Coronary artery (tissue), 2 donors: ENCODE measurements at places on chromosomes 1 and 21.

DNA sequence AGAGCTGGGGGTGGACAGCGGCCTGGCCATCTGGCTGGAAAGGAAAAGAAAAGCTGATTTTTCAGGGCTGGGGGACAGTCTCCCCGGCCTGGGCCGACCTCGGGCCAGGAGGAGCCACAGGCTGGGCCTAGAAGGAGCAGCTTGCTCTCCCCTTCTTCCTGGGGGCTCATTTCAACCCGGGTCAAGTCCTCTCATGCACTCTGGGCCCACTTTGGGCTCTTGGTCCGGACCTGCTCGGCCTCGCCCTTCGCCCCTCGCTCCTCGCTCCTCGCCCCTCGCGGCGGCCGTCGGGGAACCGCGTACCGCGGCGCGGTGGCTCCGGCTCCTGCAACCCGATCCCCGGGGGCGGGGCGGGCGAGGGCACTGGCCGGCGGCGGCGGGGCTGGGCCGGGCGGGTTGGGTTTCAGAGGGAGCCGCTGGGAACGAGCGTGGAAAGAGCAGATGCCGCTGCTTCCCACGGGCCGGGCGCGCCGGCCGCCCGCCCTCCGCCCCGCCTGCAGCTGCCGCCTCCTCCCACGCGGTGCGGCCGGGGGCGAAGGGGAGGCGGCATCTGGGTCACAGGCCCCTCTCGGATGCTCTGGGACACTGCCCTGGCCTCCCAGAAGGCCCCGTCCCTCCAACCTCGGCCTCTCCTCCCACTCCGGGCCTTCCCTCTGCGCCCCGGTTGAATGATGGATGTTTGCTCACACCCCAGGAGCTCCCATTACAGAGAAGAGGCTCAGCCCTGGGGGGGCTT is 6.6 kb downstream of the HEYL start:
- peak; percentile 91 for DNase-seq

DNA sequence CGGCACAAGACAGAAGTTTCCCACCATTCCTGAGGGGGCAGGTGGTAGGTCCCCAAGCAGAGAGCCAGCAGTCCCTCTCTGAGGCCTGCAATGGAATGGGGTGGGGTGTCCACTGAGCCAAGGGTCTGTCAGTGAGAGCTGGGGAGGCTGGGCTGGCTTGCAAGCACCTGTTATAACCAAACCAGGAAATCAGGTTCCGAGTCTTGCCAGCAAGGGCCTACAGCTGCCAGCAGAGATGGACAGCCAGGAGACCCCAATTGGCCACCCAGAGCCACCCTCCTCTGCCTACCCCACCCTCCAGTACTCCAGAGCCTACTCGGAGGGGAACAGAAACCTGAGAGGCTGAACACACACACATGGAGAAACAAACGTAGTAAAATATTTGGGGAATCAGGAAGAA is 32.2 kb downstream of the PSEN2 start:
- no peak for DNase-seq

- DNase-seq = no peak
Observed at GRCh38 chr1:230250666-230251065, 175.5 kb downstream of the PGBD5 start.

DNA sequence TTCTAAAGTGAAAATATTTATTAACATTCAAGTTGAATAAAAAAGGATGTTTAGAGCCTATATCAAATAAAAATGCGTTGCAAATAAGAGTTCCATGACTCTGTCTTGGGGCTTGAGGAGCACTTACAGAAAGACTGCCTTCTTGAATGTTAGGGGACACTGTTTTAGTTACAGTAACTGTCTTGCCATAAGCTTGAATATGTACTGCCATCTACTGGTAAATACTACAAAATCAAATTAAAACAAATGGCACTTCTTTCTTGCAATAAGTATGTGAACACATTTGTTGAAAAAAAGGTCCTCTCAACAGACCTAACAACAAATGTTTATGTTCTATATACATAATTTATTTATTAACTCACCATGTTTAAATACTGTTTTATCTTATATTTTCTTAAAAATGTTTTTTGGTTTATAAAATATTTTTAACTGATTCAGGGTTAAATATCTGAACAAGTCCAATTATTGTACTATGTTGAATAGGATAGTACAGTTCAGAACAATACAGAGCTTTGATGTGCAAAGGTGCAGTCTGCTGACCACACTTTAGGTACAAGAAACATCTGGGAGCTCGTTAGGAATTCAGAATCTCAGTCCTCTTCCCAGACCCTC is 199.5 kb downstream of the LRRIQ3 start:
- no peak for DNase-seq

DNA sequence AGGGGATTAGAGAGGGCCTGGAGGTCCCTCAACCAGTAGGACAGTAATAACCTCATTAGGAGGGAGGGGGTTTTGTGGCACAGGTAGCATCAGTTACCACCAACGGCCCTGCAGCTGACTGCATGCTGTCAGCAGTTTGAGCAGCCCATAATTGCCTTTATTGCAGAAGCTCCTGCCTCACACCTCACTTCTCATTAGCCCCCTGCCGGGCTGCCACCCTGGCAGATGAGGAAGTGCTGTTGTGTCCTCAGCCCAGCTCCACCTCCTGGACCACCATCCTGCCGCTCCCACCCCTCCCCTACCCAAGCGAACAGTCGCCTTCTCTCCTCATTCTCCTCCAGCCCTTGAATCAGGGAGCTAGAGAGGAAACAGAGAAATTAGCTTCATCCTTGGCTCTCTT is 237.4 kb downstream of the LMX1A start:
- DNase-seq = no peak

DNA sequence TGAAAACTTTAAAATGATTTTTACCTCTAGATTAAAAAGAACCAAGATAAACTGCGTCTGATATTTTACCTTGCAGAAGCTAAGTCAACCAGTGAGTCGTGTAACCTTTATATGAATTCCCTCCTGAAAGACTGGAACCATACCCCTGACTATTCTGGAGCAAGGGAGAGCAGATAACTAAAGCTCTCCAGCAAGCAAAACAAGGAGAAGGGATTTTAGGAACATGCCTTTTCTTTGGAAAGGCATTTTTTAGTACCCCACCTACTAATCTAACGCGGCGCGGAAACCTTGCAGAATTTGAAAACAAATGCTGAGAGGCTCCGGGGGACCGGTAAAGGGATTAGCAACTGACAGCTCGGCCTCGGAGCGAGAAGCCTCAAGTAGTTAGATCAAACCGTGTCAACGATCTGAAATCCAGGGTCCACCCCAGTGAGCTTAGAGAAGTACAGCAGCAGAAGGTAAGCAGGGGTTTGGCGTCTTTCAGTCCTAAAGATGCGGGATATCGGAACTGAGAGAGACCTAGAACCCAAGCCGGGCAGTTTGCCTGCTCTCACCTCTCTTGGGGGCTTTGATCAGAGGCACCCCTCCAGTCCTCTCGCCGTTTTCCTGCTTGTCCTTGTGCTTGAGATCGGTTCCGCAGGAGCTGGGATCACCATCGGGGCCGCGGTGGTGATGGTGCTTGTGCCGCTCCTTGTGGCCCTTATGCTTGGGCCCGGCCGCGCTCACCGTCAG is 954 bp downstream of the RSBN1 start:
- DNase-seq = no peak

GRCh38 chr1:96945509-96946084 is 224.0 kb downstream of the PTBP2 start:
- DNase-seq = no peak

DNA sequence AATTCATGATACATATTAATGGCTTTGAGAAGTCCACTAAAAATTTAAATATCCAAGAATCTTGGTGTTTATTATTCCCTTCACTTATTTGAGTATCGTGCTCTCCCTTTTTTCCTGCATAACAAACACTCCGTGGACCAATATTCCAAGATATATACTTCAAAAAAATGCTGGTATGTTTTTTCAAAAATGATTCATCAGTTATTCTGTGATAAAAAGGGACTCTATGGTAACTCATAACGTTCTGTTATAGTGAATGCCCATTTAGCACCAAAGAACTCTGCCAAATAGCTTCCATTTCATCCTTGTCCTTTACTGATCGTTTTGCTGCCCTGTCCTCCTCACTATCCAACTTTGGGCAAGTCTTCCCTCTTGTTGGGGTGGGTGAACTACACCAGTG is 12.9 kb downstream of the GIPC2 start:
- no peak for DNase-seq

- DNase-seq = no peak
Observed at GRCh38 chr1:187374082-187374481, 545.3 kb downstream of the PLA2G4A start.

DNA sequence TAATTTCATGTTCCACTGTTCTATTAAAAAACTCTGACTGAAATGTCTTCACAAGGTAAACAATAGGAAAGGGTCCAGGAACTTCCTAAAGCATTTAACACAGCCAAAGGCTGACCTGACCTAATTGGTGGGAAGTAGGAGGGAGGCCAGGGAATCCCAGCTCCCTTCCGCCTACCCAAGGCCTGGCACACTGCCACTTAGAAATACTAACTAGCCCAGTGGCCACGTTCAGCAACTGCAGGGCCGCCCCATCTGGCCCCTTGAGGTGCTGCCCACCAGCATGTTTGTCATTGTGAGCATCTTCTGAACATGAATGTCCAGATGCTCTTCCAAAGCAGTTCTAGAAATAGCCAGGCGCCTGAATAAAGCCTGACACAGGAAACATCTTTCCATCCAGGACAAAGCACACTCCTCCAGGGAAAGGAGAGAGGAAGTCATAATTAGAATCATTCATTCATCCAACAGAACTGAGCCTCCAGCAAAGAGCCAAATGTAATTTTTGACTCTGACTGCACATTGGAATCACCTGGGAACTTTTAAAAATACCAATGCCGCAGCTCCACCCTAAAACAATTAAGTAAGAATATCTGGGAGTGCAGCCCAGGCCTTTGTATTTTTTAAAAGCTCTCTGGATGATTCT is 44.6 kb upstream of the BCL9 start:
- DNase-seq = no peak

- no peak for DNase-seq
Observed at GRCh38 chr1:61993331-61993961, 201.2 kb upstream of the L1TD1 start.

DNA sequence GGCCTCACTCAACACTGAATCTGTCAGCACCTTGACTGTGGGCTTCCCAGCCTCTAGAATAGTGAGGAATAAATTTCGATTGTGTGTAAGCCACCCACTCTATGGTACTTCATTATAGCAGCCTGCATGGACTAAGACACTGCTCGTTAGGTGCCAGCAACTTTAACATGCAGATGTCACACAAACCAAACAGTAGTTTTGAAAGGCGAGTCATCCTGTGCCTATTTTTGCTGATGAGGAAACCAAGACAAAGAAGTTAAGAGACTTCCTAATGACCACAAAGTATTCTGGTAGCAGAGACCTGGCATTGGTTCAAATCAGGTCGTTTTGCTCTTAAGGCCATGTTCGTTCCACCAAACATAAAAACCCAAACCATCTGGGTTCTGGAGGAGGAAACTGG is 42.9 kb downstream of the BATF3 start:
- no peak for DNase-seq

DNA sequence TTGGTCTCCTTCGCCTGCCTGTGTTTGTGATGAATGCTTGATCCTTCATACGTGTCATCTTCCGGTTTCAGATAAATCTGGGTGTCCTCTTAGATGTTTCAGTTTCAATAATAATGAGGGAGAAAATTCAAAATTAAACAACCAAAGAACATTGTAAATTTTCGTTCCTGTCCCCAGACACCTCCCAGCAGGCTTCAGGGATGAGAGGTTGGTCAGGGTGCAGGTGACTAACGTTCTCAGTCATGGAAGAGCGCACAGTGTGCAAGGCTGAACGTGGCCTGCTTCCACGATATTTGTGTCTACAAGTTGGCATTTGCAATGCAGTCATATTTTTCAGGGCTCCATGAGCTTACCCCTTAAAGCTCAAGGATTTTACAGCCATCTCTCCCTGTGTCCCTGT is 147.1 kb upstream of the ARHGEF16 start:
- no peak for DNase-seq

- no peak for DNase-seq
Observed at GRCh38 chr1:222104694-222105392, 363.0 kb upstream of the DUSP10 start.

DNA sequence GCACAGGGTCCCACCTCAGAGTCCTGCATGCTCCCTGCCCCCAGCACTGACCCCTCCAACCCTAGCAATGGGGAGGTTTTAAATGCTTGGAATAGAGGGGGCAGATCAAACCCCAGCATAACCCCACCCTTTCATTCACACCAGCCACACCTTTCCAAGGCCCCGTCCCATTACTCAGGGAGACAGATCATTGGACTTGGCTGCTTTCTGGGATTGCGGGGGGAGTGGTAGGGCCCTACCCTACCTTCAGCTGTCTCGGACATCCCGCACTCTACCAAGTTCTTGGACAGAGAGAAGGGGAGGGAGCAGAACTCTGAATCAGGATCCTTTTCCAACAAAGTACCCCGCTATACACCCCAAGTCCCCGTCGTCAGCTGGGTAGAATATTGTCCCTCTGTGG is 983 bp downstream of the PADI2 start:
- DNase-seq = no peak

- DNase-seq = peak; percentile 84
Observed at GRCh38 chr1:30756545-30757351, 826 bp downstream of the LAPTM5 start.

GRCh38 chr1:37479255-37480124 is 5.1 kb downstream of the ZC3H12A start:
- DNase-seq = peak; percentile 94

DNA sequence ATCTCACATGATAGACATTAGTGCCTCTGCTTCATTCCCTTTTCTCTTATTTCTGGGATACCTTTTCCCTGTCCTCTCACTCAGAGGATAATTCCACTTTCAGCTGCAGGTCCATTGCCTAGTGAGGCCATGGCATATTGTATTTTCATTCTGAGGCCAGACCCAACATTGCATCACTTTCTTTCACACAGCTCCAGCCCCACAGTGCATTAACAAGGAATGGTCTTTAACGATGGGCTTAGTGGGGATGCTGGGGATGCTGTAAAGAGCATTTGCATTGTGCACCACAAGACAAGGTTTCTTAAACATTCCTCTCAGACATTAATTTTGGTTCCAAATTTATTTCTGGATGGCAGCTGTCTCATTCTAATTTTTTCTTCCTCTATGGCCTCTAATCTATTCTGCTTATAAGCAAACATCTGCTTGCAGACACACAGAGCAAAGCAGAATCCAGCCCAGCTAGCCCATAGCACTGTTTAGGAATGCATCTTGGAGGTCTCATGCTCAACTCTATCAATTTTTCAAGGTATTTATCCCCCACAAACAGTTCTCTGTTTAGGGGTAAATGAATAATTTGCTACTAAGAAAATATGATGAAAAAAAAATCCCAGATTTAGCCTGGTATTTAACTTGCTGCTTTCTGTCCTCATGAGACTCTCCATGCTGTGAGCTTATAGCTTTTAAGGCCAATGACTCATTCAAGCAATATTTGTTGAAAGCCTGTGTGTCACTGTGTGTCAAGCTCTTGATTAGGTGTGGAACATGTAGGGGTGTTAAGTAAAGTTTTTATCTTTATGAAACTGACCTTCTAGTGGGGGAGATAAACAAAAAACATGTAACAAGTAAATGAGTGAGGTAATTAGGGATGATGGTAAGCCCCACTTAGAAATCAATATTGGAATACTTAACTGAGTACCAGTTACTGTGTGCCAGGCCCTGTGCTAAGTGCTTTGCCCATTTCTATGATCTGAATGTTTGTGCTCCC is 44.5 kb upstream of the CCDC190 start:
- DNase-seq = no peak

- no peak for DNase-seq
Observed at GRCh38 chr1:113666126-113666525, 93.2 kb downstream of the PHTF1 start.

- no peak for DNase-seq
Observed at GRCh38 chr1:219549215-219549614, 63.7 kb downstream of the ZC3H11B start.

GRCh38 chr1:159921251-159921650 is 4.1 kb downstream of the TAGLN2 start:
- DNase-seq = no peak

- no peak for DNase-seq
Observed at GRCh38 chr1:178702146-178702545, 22.9 kb upstream of the RALGPS2 start.
